ENCODE measurements at places on chromosomes 3 and 15. TPM values are rescaled to one million over a fixed set of nuclear protein-coding genes. Genes with fewer than 3 reads are reported as not detected.

P2RY1 gene
- polyA plus RNA-seq = 7.0 TPM

SLMAP gene
- polyA plus RNA-seq = 51.2 TPM

ETV5 gene
- 30.4 TPM for polyA plus RNA-seq

MCF2L2 gene
- 0.90 TPM for polyA plus RNA-seq

Measured in left renal pelvis (tissue), 4 donors.